Hippocampal formation (tissue), 2 donors: ENCODE measurements at places on chromosomes 1 and 21.

GRCh38 chr1:63617450-63617849 is 24.2 kb downstream of the PGM1 start:
- DNase-seq: no peak

DNA sequence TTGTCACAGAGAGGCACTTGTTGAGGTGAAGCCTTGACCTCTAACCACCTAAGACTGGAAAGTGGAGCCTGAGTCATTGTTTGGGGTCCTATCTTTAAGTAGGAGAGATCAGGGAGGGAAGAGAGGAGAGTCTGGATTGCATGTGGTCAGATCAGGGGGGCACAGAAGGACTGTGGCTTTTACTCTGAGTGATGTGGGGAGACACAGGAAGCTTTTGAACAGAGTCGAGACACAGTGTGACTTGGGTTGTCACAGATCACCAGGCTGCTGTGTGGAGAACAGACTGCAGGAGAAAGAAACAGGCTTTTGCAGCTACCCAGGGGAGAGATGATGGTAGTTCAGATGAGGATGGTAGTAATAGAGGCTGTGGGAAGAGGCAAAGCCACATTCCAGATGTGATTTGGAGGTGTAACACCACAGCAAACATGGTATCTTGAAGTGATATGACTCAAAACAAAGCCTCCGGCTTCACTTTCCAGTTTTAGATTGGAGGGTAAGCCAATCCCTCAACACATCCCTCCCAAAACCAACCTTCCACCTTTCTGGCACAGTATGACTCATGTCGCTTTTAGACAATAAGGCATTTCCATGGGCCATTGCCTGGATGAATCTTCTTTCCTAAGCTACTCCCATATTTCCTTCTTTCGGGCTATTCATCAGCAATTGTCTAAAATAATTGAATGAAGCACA is 125.8 kb upstream of the SLC44A3 start:
- DNase-seq: no peak

DNA sequence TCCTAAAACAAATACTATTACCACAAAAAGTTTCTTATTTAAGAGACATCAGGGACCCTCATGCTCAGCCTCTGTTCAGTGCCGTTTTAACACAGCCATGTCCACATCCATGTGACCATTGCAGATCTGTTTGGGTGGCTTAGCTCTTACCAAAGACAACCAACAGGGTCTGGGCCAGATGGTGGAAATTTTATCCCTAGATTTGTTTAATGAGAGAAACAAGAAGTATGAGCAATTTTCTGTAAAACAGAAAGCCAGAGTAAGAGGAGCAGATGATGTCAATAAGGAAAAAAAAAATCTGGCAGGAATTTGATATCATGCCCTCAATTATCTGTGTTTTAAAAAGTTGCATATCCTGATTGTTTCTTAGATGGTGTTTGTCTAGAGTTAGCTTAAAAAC is 299.9 kb downstream of the TM2D1 start:
- DNase-seq: no peak

DNA sequence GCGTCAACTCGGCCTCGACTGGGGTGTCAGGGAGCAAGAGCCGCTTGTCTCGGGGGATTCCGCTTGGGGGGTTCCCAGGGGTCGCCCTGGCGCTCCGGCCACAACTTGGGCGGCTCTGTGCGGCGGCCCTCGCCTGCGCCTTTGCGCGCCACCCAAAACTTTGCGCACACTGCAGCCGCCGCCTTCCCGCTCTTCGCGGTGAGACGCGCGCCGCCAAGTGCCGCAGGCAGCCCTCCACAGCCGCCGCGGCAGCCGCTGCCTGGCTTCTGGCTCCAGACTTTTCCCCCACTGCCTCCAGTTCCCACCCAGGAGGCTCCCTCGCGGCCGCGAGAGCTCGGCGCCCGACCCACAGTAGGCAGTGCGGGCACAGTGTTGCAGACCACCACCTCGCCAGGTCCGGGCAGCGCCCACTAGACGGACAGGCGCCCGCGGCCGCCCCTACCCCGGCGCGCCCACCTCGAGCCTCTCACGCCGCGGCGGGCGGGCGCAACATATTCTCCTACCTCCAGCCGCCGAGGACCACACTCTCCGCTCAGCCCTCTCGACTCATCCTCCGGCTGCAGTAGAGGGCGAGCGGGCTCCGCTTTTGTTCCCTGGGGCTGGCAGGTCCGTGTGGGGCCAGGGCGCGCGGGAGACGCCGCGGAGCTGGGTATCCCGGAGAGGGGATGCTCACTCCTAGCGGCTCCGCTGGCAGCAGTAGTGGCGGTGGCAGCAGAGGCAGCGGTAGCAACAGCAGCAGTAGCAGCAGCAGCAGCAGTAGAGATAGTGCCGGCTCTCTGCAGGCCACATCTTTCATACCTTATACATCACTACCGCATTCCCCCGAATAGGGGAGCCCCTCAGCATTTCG is 296.6 kb downstream of the OMA1 start:
- no peak for DNase-seq

DNA sequence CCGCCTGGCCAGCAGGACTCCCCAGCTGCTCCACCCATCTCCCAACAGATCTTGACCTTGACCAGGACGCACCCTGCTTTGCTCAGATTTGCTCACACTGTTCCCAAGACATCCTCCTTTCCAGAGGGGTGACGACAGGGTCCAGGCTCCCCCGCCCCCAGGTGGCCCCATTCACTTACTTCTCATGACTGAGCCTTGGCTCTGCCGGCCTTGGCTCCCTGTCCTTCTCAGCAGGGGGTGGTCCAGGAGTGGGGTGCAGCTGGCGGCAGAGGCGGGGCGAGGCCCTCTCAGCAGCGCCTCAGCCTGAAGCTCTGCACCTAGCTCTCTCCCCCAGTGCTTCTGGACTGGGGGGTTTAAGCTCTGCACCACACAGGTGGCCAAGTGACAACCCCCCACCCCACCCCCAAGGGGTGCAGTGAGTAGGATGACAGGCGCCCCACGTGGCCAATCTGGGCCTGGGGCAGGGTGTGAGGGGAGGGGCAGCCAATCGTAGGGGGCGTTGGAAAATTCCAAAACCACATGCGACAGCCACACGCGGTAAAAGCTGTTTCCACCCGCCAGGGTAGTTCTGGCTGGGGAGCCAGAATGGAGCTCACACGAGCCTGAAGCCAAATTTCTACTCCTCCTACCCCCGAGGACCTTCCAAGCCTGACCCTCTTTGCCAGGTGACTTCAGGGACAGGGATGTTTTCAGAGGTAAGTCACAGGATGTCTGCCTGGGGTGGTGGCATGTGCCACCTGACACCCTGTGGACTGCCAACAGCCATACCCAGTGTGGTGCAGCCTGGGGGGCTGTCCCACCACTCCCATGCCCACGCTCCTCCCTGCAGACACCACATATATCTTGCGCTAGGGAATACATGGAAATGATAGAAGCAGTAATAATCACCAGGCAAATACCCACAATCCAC is 5.6 kb downstream of the RORC start:
- DNase-seq: no peak

DNA sequence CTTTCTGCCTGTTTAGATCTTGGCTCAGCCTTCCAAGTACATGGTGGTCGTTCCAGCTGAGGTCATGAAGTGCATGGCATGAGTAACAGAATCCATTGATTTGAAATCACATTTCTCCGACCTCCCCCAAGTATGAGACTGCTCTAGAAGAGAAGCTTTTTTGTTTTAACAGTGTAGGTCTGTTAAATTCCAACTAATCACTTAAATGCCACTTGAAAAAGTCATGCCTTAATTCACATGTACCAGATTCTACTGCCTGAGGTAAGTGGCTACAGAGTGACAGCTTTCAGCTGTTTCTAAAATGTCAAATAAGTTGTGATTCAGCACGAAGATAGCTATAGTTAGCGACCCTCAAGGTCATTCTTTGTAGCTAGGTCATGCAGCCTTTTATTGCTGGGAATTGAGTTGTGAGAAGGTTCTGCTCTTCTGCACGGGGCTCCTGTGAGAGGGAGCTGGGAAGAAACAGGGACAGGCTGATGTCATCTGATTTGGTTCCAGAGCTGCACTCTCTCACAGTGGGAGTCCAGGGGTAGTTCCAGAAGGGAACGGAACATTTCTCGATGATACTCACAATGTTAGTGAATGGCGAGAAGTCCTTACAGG is 112.7 kb downstream of the VPS13D start:
- no peak for DNase-seq
